ENCODE measurements at places on chromosomes 4 and X.

DNA sequence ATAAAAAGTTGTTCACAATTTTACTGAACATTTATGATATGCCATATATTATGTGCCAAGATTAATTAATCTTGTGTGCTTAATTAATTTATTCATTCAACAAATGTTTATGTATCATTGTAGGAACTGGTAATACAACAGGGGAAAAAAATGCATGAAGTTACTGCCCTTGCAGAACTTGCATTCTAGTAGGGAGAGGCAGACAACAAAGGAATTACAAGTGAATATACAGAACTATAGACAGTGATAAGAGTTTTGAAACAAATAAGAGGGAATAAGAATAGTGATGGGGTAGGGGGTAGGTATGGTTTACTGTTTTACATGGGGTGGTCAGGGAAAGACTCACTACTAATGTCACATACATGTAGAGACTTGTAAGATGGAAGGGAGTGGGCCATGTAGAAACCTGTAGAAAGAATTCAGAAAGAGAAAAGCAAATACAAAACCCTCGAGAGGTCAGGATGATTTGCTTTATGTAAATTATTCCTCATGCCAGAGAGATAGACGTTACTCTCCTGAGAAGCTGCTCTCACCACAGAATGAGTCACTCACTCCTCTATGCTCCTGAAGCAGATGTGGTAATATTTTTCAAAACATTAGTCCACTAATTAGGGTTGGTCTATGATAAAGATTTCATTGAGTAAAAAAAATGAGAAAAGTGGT lies 855.0 kb upstream of the GRID2 start:
- no peak for DNase-seq

GRCh38 chr4:26462874-26463273 lies 27.4 kb downstream of the CCKAR start:
- no peak for DNase-seq

DNA sequence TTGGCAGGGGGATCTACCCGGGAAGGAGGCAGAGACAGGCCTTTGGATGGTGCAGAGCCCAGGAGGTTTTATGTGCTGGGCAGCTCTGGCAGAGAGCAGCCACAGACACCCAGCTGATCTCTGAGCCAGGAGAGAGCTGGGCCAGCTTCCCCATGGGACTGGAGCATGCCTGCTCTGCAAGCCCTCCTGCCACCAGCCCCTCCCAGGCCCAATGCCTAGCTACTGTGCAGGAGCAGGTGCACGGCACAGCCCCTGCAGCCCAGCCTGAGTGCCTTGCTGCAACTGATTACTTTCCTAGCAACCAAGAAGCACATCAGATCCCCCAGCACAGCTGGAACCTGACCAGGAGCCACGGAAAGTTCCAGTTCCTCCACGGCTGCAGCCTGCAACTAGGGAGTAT lies 57.8 kb upstream of the BEND2 start:
- DNase-seq = no peak

DNA sequence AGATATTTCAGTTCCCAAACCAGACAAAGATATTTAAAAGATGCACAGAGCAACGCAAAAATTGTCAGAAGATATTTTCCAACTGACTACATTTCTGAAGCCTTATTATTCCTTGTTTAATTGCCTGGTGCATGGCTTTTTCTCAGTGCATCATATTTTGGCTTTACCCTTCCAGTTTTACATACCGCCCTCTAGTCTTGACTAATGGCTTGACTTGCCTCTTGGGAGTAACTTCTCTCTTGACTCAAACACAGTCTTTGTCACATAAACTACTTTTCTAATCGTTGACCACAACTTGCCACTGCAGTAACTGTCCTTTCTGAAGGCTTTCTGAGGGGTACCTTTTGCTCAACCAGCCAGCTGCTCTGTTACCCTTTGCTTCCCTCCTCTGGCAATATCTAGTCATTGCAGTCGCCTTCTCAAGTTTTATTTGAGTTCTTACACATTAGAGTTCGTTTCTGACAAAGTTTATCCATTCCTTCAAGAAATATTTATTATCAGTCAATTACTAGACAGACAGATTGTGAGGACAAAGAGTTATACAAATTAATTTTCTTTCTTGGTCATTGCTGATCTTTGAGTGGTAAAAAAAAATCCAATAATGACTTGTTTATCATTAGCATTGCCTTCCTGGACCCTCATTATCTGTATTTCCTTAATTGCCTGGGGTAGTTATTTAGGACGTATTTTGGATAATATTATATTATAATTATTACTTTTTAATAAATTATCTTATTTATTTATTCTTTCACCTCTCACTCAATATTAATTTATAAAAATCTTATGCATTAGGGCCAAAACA lies 506.9 kb upstream of the PCDH10 start:
- peak; percentile 67 for DNase-seq
